Trophoblast cell (in vitro differentiated cells and primary cell): ENCODE measurements at places on chromosomes 16 and 17.

DNA sequence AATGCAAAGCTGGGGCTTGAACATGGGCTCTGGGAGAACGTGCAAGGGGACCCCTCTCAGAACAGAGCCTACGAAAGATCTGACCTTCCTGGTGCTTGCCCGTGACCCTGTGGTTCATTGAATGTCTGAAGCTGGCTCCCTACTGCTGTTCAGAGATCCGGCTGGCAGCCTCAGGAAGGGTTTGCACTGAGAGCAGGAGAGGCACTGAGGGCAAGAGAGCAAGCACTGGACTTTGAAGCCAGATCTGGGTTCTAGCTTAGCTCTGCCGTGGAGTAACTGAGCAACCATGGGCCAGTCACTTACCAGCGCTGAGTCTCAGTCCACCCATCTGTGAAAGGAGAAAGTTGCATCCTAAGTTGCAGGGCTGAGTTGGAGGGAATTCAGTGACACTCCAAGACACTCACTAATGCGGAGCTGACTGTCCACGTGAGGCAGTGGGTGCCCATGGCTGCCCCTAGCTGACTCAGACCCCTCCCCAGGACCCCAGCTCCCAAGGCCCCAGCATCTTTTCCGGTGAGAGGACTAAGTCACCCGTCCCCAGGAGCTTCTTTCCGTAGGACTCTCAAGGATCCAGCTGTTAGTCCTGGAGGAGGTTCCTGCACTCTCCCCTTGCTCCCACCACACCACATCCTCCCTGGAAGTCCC lies 41.3 kb downstream of the BEAN1 start:
- H3K4me3 ChIP-seq, result no peak overlapping the region
- no peaks in the 10 kb centered on the region for H3K36me3 ChIP-seq
- H3K4me1 ChIP-seq, result no peaks in the 10 kb centered on the region
- no peak for DNase-seq

GRCh38 chr17:51427856-51428255 lies 167.5 kb downstream of the UTP18 start:
- no peak overlapping the region for H3K27ac ChIP-seq
- DNase-seq, result no peak
- no peaks in the 10 kb centered on the region for H3K27me3 ChIP-seq
- H3K4me3 ChIP-seq, result no peak overlapping the region

DNA sequence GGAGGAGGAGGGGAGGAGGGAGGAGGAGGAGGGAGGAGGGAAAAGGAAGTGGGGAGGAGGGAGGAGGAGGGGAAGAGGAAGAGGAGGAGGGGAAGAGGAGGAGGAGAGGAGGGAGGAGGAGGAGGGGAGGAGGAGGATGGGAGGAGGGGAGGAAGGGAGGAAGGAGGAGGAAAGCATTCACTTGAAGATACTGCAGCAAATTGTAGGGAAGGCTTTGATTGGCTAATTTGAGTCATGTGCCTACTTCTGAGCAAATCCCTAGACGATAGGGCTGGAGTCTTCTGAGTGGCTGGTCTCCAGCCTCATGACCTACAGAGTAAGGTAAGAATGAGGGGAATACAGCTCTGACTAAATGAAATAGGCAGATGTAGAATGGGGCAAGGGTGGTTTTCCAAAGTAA lies 783.2 kb upstream of the RBFOX1 start:
- no peak overlapping the region for H3K4me3 ChIP-seq
- DNase-seq, result no peak
- H3K36me3 ChIP-seq, result no peaks in the 10 kb centered on the region
- H3K27me3 ChIP-seq, result no peaks in the 10 kb centered on the region
- no peak overlapping the region for H3K27ac ChIP-seq

DNA sequence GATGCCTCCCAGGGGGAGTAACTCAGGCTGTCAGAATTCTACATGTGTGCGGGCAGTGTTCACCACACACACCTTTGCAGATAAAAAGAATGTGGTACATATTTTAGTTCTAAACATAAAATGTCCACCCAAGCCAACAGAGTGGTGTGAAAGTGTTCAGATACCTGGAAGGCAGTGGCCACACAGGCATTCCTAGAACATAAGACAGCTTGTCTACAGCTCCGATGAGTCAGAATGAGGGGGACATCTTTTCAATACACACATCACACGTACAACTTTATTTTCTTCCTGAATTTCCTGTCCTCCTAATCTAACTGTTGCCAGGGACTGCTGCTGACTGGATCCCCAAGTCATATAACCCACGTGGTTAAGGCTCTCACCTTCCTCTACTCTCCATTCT lies 142.3 kb downstream of the ZFHX3 start:
- H3K27me3 ChIP-seq, result no peaks in the 10 kb centered on the region
- no peak overlapping the region for H3K4me3 ChIP-seq
- peaks cover 14% of the 10 kb centered on the region for H3K4me1 ChIP-seq
- DNase-seq, result peak; percentile 69
- peaks cover 4% of the 10 kb centered on the region for H3K36me3 ChIP-seq

DNA sequence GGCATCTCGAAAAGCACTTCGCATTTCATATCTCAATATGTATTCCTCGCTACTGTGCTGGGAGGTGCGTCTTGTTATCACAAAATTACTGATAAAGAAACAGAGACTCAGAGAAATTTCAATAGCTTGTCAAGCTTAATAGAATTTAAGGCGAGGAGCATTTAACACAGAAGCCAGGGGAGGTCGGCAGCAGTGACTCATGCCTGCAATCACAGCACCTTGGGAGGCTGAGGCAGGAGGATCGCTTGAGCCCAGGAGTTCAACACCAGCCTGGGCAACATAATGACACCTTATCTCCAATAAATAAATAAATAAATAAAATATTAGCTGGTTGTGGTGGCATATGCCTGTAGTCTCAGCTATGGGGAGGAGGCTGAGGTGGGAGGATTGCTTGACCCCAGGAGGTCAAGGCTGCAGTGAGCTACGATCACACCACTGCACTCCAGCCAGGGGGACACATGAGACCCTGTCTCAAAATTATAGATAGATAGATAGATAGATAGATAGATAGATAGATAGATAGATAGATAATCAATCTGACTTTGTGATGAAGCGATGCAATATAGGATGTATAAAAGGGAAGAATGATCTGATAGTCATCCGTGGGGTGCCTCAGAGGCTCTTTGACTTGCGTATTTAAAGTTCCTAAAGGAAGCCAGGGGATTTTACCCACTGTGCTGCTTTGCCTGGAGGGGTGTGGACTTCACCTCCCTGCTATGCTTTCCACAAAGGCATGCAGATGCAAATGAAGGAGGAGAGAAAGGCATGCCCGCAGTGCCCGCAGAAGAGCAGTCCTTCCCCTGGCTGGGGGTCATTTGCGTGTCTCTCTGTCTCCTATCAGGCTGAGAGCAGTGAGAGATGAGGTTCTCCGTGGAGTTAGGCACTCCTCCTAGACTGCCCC lies 15.9 kb upstream of the USP10 start:
- no peaks in the 10 kb centered on the region for H3K27me3 ChIP-seq
- no peak overlapping the region for H3K27ac ChIP-seq
- H3K4me3 ChIP-seq, result no peak overlapping the region

DNA sequence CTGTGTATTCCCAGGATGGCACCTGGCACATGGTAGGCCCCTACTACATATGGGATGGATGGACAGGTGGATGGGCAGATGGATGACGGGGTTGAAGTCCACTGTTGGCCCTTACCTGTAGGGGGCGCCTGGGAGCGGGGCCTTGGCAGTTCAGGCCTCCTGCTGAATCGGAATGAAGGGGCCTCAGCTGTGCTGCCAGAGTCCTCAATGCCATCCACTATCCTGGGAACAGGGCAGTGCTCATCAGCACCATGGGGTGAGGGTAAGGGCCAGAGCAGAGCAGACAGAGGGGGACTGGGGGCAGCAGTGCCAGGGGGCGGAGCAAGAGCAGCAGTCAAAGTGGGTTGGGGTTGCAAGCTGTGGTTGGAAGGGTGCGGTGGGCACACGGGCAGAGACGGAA lies 8.3 kb upstream of the RAB5C start:
- H3K27me3 ChIP-seq, result no peaks in the 10 kb centered on the region
- no peak overlapping the region for H3K27ac ChIP-seq
- no peak for DNase-seq
- H3K36me3 ChIP-seq, result no peaks in the 10 kb centered on the region
